Ecto neural progenitor cell (in vitro differentiated cells): ENCODE measurements at places on chromosomes 5 and 9.

DNA sequence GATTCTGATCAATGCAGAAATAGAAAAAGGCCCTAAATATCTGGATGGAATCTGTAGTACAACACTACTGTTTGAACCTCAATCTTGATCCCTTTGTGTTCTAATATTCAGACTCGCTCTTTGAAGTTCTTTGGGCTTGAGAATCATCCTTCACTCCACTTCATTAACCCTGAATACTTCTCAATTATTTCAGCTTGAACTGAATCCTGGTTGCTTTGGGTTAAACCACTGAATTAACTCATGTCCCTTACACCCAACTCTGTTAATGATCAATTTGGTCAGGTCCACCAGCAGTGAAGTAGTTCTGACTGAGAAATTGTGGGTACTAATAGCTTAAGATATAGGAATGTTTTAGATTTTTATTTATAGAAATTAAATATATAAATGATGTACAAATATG is 1707.2 kb upstream of the ACO1 start:
- no peak for DNase-seq

DNA sequence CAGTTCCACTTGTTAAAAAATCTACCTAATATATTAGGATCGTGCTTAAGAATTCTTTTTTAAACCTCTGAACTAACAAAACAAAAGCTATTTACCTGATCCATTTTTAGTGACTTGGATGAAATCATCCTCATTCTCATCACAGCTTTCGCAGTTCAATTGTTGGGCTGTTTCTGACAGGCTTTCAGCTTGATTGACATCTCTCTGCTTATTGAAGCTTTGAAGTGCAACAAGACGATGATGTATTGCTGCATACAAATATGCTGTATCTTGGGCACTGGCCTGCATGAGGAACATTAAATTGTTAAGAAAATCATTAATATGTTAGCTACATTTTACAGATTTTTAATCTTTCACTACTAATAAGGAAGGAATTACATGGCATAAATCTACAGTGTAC is 9.5 kb upstream of the NADK2 start:
- no peak for DNase-seq

DNA sequence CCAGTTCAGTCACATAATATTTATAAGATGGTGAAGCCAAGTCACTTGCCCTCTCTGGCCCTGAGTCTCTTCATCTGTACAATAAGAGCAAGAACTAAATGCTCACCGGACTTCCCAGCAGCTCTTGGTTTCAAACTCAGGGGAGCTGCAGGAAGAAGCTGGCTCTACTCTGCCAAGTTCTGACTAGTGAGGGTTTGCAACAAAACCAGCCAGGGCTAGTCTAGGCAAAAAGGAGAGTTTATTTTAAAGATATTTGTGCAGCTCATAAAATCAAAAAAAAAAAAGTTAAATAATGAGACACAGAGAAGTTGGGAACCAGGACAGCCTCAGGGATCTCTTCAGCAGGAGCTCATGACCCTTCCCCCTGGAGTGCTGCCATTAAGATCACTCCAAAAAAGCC is 107.3 kb downstream of the DOCK2 start:
- DNase-seq: no peak

- no peak for DNase-seq
Measured at GRCh38 chr5:3056866-3057265, 305.4 kb upstream of the IRX2 start.

DNA sequence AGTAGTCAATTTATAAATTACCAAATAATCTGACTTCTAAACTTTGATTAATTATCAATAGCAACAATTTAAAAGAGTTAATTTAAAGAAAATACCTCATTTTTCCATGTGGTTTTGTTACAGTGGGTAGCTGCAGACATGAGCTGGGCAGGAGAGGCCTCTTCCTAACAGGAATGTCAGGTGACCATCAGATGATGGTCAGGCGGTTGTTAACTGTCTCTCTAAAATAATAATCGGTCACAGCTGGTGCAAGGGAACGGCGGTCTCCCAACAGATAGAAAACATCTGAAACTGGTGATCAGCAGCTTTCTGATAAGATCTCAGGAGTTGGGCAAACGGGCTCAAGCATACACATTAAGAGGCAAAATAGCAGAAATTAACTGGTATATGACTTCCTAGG is 342.7 kb upstream of the CYLC2 start:
- no peak for DNase-seq

DNA sequence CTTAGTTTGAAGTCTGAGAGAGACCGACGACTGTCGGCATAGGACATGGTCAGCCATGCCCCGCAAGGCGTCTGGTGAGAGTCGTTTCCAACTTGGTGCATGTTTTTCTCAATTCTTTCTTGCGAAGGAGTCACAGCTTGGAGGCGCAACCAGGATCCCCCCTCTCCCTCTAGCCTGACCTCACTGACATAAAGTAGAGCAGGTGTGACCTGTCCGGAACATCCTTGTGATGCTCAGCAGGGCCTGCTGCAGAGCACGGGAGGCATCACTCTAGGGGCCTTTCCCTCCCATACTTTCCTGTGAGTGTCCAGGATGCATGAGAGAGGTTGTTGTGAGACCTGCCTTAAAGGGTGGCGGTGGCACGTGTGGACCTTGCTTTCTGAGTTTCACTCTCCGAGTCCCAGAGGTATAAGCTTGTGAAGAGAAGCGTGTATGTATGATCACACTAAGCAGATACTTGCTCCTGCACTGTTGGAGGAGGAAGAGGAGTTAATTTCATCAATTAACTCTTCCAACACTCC is 5.0 kb downstream of the TENT4A start:
- no peak for DNase-seq

DNA sequence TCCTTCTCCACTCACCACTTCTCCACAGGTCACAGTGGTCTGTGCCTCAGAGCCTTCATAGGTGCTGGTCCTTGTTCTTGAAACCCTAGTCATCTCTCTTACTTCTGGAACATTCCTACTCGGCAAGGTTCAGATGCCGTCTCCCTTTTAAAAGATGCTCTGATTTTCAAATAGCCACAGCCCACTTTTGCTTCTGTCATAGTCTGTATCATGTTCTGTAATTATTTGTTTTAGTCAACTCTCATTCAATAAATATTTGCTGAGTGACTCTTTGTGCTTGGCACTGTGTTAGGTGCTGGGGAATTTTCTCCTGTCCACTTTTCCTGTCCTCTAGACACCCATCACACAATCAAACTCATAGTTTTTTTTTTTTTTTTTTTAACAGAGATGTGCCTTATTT is 181.3 kb upstream of the IL12B start:
- no peak for DNase-seq

GRCh38 chr5:10645146-10645545 is 81.3 kb downstream of the ANKRD33B start:
- no peak for DNase-seq

DNA sequence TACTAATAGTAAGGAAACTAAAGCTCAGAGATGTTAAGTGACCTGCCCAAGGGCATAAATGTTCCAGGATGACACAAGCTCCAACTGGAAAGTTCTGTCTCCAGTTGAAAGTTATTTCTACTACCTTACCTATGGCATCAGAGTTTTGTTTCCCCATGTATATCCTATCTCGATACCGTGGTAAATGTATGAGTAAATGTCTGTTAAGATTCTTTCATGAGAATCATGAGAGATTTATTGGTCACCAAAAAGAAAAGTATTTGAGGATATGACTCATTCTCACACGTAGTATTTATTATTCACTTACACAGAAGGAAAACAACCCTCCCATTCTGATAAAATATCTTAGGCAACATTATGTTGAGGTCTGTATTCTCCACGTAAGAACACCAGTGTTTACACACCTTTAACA is 11.1 kb upstream of the SHOC1 start:
- DNase-seq: no peak

- DNase-seq: no peak
Measured at GRCh38 chr9:15786616-15787015, 233.8 kb downstream of the CCDC171 start.

- no peak for DNase-seq
Measured at GRCh38 chr9:90991953-90992352, 190.3 kb downstream of the SYK start.

DNA sequence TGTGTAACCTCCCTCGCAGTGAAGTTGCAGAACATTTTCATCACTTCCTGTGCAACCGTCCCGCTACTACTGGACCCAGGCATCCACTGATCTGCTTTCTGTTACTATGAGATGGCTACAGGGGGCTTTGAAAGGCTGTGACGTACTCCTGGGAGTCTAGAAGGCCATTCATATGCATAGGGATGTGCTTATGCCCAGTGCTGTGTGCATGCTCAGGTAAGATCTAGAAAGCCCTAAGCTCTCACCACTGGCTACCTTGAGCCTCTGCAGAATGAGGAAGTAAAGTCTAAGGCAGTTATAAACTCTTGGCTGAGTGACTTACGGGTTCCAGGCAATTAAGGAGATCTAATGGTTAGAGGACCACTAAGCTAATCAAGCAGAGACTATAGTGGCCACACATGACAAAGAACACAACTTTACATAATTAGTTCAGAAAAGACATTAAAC is 11.8 kb downstream of the HNRNPAB start:
- DNase-seq: no peak
